ENCODE measurements at places on chromosomes 1 and 21.

GRCh38 chr1:63622849-63623566, 29.8 kb downstream of the PGM1 start:
- no peak for DNase-seq

DNA sequence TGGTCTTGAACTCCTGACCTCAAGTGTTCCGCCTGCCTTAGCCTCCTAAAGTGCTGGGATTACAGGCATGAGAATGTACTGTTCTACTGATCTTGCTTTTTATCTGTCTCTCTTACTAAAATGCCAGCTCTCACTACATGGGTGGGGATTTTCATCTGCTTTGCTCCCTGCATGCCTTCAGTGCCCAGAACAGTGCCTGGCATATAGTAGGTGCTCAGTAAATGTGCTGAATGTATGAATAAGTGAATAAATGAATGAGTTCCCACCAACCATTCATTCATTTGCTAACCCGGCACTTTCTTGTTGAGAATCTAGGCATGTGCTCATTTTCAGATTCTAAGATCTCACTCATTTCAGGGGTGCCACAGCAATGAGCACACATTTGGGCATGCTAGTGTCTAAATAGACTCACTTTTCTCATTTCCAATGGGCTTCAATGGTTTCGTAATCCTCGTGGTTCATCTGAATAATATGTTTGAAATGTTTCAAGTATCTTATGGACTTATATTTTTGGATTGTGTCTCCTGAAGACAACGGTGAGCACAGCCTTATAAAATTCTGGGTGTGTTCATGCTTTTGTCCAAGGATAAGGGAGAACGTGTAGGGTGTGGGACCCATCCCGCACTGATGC, 7.6 kb downstream of the DHRS3 start:
- no peak for DNase-seq

- DNase-seq = peak; percentile 47
Measured at GRCh38 chr1:109906160-109906838, 4.3 kb upstream of the CSF1 start.

DNA sequence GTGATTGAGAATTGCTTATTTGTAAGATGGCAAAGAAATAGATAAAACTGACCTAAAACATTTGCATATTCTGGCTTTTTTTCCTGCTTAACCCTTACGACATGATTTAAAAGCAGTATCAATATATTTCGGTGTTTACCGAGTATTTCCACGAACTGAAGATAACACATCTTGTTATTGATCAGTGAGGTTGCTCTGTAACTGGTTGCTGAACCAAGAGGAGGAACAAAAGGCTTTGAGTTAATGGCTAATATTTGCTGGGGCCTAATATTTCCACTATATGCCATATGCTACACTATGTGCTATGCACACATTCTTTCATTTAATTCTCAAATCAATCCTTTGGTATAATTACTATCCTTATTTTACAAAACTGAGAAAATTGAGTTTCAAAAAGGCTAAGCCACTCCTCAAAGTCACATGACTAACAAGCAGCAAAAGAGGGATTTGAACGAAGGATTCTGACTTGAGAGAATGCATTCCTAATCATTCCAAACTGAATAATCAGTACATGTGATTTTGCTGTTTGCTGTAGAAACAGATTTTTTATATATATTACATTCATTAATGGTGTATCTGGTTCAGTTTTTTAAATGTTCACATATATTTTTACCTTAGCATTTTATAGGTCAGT, 346.0 kb downstream of the USP25 start:
- no peak for DNase-seq

Measured in stimulated activated CD4-positive, alpha-beta T cell treated with anti-CD3 and anti-CD28 coated beads, Interleukin-12 subunit alpha, Interleukin-12 subunit beta, amount 100 ng/mL, for 4 hours (primary cell).